Spleen (tissue), 13 donors: ENCODE measurements at places on chromosomes 3 and 15.

DNA sequence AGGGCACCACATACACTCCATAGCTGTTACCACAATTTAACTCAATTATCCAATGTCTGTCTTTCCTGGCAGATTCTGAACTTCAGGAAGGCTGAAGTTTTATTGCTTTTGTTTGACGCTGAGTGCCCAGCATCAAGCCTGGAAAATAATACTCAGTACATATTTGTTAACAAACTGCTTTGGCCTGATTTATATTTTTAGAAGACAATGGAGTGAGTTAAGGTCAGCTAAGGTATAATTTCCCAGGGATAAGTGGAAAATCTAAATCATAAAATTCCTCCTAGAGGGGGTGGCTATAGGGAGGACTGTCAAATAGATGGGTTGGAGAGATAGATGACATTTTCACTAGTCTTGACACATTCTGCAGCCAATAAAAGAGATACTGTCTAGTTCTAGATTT is 659.4 kb upstream of the ADAMTS9 start:
- no peak for DNase-seq

DNA sequence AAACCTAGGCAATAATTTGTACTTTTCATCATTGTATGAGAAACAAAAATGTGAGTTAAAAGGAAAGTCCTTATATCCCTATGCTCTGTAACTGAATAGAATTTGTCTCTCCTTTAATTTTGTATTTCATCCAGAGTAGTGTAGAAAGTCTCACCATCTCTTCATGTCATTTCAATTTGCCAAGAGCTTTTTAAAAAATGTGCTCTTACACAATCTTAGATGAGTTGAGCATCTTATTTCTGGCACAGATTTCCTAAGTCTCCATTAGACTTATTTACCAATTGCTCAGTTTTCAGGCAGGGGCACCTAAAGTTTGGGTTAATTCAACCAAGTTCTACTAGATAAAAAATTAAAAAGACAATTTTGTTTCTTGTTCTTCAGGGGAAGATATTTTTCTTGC is 201.5 kb upstream of the RBMS3 start:
- DNase-seq, result no peak

DNA sequence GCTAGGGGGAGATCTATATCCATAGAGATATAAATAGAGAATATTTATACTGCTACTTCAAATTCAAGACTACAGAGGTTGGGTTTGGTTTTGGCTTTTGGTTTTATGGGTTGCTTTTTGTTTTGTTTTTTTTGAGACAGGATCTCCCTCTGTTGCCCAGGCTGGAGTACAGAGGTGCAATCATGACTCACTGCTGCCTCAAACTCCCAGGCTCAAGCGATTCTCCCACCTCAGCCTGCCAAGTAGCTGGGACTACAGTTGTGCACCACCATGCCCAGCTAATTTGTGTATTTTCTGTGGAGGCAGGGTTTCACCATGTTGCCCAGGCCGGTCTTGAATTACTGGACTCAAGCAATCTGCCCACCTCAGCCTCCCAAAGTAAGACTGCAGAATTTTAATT is 3.9 kb upstream of the UBL7 start:
- DNase-seq, result no peak

DNA sequence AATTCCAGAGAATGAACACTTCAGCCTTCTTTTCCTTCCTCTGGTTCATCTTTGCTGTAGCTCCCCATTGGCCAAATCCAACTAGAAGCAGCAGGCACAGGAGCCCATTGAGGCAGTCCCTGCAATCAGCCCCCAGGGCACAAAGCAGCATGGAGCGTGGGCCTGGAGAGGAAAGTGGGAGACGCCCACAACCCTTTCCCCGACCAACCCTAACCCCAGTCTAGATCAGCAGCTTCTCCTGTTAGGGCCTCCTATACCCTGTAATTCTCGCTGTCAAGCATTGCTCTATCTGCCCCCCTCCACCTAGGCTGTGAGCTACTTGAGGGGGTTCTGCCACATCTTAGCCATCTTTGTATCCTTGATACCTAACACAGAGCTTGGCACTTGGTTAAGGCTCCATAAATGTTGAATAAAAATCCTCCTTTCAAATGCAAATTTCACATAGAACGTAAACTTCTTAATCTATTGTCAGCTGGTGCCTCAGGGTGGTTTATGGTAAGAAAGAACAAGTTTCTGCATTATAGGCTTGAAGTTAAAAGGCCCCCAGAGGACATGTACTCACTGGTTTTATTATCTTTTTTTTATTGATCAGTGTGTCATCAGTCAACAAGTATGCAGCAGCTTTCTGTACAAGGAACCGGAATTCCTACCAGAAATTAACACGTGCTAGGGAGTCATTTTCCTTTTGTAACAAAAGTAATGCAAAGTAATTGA is 97.9 kb upstream of the PFN2 start:
- no peak for DNase-seq
